ENCODE measurements at places on chromosomes 11 and 22. TPM values are rescaled to one million over a fixed set of nuclear protein-coding genes. Genes with fewer than 3 reads are reported as not detected.

FREY1 gene
- total RNA-seq: 1.00 TPM

OR5P2 gene
- total RNA-seq: not detected

DLAT gene
- 31.7 TPM for total RNA-seq

IL10RA gene
- total RNA-seq: not detected

ANO1 gene
- 0.14 TPM for total RNA-seq
